ENCODE measurements at places on chromosomes 13 and 19.

DNA sequence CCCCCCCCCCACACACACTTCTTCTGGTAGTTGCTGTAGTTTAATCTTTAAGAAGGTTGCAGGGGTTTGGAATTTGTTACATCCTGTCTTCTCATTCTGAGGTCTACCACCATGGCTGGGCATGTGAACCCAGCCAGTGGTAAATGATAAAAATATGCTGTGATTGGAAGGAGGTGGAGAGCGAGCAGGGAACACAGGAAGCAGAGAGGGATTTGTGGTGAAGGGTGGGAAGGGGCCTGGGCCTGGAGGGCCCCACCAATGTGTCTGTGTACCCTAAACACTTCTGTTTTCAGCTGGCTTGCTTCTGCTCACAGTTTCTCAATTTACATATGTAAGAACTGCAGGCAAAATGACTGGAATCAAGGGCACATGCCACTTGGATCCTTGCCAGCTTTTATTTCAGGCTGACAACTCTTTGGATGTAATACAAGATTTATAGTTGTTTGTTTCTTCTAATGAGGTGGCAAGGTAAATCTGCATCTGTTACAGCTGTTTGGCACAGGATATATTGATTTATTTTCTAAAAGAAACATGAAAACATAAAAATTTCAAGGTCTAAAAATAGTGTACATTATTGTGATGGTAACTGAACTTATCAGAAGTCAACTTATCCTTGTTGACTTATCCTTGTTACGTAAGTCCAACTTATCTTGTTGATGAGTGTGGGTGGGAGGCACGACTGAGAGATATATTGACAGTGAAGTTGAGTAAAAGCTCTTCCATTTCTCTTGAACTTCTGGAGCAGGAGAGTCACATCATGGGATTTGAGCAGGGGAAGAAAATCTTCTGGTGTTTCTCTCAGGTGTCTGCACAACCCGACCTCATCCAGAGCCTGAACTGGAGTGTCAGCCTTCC is 313.2 kb downstream of the SHISA2 start:
- peak; percentile 15 for DNase-seq

- DNase-seq: no peak
Measured at GRCh38 chr13:80664950-80665349, 324.0 kb upstream of the SPRY2 start.

DNA sequence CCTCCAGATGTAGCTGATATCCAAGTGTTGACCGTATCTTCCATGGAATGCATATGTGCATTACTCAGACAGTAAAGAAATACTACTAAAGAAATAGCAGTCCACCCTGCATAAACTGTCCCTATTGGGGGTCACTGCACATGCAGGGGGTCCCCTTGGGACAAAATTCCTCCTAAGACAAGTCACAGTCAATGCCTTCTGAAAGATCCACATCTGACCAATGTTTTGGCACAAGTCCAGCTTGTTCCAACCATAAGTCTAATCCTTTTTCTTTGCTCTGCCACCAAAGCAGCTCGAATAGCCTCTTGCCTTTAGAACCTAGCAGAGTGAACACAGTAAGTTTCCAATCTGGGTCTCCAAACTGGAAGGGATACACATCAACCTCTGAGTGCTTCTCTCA is 87.9 kb downstream of the DIAPH3 start:
- no peak for DNase-seq

GRCh38 chr13:76129305-76130000 is 493.3 kb downstream of the LMO7 start:
- DNase-seq: no peak

- peak; percentile 99 for DNase-seq
Measured at GRCh38 chr19:18224525-18225354, 1.5 kb downstream of the PDE4C start.

DNA sequence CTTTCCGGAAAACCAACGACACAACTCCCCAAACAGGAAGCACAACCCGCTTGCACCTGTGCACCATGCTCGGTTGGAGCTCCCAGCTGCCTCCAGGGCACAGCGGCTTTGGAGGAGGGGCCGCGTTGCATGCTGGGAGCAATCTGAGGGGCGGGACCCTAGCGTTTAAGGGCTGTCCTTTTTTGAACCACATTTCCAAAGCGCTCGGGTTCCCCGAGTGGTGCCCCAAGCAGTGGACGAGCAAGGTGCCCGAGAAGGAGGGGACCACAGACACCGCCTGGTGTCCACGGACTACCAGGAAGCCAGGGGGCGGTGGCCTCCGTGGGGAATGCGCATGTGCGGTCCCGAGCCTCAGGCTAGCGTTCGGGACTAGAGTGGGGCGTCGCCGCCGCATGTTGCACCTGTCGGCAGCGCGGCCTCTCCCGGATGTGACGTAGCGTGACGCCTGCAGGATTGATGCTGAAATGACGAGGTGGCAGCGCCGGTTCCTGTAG is 11.9 kb upstream of the ZNF57 start:
- DNase-seq: peak; percentile 31

- no peak for DNase-seq
Measured at GRCh38 chr19:38726761-38727301, 17.4 kb downstream of the CAPN12 start.

- DNase-seq: peak; percentile 95
Measured at GRCh38 chr19:49515767-49516166, 3.3 kb downstream of the FCGRT start.

- DNase-seq: no peak
Measured at GRCh38 chr13:112184261-112184660, 117.3 kb downstream of the SOX1 start.

GRCh38 chr19:16247353-16248182 is 49.9 kb downstream of the AP1M1 start:
- peak; percentile 82 for DNase-seq

- DNase-seq: no peak
Measured at GRCh38 chr13:60788156-60788829, 391.3 kb downstream of the TDRD3 start.

DNA sequence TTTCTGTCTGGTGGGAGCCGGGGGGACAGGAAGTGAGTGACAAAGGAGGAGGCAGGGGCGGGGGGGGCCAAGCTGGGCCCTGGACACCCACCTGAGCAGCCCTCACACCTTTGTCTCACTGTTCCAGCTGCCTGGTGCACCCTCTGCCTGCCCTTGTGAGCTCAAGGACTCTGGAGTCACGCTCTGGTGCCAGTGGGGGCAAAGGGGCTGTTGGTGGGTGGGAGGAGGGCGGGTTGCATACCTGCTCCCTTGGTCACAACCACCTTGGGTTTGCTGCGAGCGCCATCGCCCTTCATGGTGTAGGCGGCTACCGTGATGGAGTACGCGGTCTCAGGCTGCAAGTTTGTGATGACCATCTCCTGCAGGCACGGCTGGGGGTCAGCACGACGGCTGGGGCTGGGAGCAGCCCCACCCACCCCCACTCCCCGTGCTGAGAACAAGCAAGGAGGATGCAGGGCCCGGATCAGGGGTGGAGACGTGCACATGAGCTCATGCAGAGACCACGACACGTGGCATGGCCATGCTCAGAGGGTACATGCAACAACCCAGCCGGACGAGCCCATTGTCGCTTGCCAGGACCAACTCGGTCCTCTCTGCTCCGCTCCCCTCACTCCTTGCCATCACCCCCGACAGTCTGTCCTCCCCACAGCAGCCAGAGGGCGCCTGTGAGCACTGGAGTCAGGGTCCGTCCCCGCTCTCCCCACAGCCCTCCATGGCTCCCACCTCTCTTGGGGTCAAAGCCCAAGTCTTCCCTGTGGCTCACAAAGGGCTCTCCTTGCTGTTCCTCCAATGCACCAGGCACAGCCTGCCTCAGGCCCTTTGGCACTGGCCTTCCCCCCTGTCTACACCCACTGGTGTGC is 114.9 kb downstream of the PTPRS start:
- DNase-seq: no peak

GRCh38 chr13:66558506-66558905 is 671.6 kb downstream of the PCDH9 start:
- DNase-seq: peak; percentile 23

- no peak for DNase-seq
Measured at GRCh38 chr13:47409778-47410177, 512.9 kb upstream of the HTR2A start.

DNA sequence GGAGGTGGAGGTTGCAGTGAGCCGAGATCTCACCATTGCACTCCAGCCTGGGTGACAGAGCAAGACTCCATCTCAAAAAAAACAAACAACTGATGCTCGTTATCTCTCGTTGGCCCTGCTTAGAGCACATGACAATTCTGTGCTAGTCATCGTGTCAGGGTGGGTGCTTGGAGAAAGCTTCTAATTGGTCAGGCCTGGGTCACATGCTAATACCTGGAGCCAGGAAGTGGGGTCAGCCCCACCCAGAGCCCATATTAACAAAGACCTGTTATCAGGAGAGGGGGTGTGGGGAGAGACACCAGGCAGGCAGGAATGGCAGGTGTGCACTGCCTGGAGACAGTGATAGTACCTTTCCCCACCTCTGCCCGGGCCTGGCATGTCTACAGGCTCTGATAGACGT is 84.9 kb downstream of the DPF1 start:
- DNase-seq: no peak

- peak; percentile 75 for DNase-seq
Measured at GRCh38 chr19:54448040-54448773, 792 bp upstream of the LENG8 start.

DNA sequence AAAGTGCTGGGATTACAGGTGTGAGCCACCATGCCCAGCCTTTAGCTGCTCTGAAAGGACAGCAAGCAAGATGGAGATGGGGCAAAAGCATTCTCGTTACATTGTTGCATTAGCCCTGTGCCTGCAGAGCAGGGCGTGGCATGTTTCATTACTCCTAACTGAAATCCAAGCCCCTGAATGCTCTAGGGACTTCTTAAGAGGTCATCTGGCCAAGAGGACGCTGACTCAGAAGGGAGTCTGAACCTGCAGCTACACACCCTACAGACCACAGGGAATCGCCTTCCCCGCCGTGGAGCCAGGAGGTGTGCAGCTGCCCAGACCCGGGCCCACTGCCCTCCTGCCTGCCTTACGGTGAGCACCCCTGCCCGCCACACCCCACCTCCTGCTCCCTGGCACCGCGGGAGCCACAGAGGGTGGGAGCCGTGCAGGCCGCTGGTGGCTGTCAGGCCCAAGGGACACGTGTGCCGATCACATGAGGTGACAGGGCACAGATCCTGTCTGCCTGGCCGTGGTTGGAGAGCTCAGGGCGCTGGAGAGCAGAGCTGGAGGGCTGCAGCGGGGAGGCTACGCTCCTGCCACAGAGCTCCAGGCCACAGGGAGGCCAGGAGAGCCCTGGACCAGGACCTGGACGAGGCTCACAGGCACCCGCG is 27.2 kb downstream of the ADPRHL1 start:
- no peak for DNase-seq

- peak; percentile 18 for DNase-seq
Measured at GRCh38 chr13:32423592-32423991, 4.3 kb downstream of the N4BP2L1 start.

- DNase-seq: no peak
Measured at GRCh38 chr19:41276231-41276630, 12.1 kb downstream of the HNRNPUL1 start.

DNA sequence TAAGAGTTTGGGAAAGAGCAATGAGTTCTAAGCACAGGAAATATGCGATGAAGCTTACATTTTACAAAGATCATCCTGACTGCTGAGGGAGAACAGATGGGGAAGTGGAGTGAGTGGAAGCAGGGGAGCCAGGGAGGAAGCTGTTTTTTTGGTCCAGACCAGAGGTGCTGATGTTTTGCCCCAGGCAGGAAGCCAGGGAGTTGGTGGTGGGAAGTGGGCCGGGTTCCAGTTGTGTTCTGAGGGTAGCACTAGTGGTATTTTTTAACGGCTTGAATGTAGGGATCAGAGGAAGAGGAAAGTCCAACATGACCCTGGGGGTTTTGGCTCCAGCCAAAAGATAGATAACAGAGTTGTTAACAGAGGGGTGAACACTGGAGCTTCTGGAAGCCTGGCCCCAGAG is 20.7 kb upstream of the OLFM4 start:
- DNase-seq: peak; percentile 2

DNA sequence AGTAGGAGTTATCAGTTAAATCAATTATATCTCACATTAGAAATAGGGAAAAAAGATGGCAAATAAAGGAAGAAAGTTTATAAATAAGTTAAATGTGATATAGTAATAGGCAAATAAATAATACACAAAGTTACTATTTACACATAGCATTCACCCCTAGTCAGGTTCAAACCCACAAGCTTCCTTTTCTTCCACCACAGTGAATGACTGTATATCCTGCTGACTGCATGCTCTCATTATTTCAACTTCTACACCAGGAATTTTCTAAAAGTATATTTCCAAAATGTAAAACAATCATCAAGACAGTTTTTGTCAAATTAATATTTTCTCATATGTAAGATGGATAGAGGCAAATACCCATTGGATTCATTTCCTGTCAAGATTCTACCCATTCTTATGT is 548.6 kb upstream of the SLITRK5 start:
- peak; percentile 38 for DNase-seq

- no peak for DNase-seq
Measured at GRCh38 chr19:33698576-33699435, 77.1 kb downstream of the CHST8 start.

- DNase-seq: no peak
Measured at GRCh38 chr19:46116121-46116520, 8.4 kb downstream of the IGFL3 start.
